COR-L47 (cell line): ENCODE measurements at places on chromosomes 7 and 10.
A peak's percentile ranks its signal among the peaks of the same experiment; 100 is the strongest.

GRCh38 chr10:79203014-79203644 lies 134.4 kb downstream of the ZMIZ1 start:
- no peak for DNase-seq

- DNase-seq: peak; percentile 41
Measured at GRCh38 chr7:19117091-19117869, at the start of gene TWIST1. Gene TWIST1, minus strand, starts transcription at chr7:19117636. Its CDS starts 315 bp downstream, at chr7:19117321.

DNA sequence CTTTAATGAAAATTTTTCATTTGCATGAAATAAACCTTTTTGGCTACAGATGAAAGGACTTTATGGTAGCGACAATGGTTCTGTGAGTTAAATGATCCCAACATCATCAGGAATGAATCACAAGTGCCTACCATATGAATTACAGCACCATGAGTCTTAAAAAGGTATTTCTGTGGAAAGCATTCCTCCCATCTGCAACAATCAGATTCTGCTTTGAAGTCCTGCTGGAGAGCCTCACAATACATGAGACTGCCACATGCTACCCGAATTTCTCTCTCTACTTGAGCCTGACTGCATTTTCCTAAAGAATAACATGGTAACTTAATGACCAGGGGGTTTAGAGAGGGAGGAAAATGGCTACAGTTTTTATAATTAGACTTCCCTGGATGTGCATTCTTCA lies 190.3 kb downstream of the TWIST1 start:
- DNase-seq: no peak

DNA sequence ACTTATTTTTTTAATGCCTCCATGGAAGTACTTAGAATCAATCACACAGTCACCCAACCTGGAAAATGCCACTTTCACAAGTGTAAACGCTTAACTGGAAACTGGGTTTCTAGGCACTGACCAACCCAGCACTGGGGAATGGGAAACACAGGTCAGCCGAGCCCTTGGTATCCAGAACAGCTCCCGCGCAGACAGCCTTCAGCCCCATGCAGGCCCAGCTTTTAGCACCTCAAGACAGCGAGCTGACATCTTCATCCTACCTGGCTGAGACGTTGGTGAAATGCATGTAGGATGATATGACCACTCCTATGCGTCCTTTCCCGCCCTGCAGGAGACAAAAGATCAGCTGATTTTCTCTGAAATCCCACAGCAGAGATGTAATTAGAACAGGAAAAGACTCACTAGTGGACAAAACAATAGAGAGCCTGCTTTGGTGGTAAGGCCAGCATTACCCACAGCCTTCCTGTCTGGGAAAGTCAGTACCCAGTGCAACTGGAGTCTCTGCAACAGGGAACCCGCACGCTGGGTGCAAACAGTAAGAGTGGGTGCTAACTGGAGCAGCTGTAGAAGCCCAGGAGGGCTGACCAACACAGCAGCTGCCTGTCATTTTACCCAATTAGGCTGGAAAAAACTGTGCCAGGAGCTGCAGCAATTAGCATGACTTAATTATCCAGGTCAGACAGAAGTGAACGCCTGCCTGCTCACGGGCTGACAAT lies 153.7 kb downstream of the TNS3 start:
- peak; percentile 94 for DNase-seq
